ENCODE measurements at places on chromosomes 1 and 21. TPM values are rescaled to one million over a fixed set of nuclear protein-coding genes. Genes with fewer than 3 reads are reported as not detected.

DNA sequence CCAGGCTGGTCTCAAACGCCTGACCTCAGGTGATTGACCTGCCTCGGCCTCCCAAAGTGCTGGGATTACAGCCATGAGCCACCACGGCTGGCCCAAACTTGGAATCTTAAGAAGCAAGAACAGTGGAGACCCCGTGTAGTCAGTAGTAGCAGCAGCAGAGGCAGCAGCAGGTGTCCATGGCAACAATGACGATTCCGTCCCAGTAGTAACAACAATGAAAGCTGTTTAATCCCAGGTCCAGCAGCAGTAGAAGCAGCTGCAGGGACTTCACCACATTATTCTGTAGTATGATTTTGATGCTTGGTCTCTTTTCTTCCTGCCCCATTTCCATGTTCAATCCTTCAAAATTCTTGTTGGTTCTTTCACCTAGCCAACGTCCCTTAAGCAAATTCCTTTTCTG is 69.6 kb upstream of the KCTD3 start:
- DNase-seq = no peak
- H3K4me1 ChIP-seq = no peaks in the 10 kb centered on the region
- H3K27ac ChIP-seq = no peak overlapping the region
- H3K4me3 ChIP-seq = no peak overlapping the region

GRCh38 chr21:36783612-36784374 is 84.9 kb downstream of the SIM2 start:
- H3K27ac ChIP-seq = no peak overlapping the region
- no peaks in the 10 kb centered on the region for H3K4me1 ChIP-seq
- no peak overlapping the region for H3K4me3 ChIP-seq
- H3K36me3 ChIP-seq = no peaks in the 10 kb centered on the region

DNA sequence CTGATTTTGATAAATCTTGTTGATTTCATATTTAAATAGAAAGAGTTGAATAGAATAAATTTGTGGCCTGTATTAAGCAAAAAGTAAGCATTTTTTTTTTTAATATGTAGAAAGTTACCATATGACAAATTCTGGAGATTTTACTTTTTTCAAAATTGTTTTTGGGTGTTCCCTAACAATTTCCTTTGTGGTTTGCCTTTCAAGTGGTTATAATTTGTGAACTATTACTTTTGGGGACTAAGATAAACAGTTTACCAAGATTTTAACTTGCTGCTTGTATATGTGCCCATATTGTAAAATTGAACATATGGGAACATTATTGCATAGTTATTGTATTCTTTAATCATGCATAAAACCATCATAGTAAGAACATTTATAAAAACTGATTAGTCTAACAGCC is 34.6 kb downstream of the SLC30A7 start:
- no peak overlapping the region for H3K27ac ChIP-seq
- peak overlapping the region; percentile 16 for H3K4me3 ChIP-seq
- peaks cover 4% of the 10 kb centered on the region for H3K36me3 ChIP-seq
- peaks cover 68% of the 10 kb centered on the region for H3K4me1 ChIP-seq
- no peaks in the 10 kb centered on the region for H3K27me3 ChIP-seq

DNA sequence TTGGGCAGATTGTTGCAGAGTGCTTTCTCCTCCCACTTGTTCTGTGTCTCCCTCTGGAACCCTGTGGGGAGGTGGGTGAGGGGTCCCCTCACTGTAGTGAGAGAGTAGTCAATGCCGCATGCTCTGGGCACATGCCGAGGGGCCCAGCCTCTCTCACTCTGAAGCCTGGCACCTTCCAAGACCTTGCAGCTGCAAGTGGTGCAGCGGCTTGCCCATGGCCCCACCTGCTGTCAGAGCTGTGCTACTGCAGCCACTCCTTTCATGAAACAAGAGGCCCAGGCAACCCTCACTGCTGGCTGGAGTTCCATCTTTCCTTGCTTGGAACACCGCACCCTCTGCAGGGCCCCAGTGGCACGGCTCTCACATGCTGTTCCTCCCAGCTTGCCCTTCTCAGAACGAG is 58.4 kb upstream of the COL6A1 start:
- H3K27ac ChIP-seq = no peak overlapping the region
- DNase-seq = peak; percentile 67
- peaks cover 7% of the 10 kb centered on the region for H3K4me1 ChIP-seq
- no peaks in the 10 kb centered on the region for H3K36me3 ChIP-seq
- no peaks in the 10 kb centered on the region for H3K27me3 ChIP-seq
- no peak overlapping the region for H3K4me3 ChIP-seq

GRCh38 chr1:110475362-110476027 is 24.5 kb downstream of the PROK1 start:
- no peaks in the 10 kb centered on the region for H3K27me3 ChIP-seq
- H3K4me3 ChIP-seq = no peak overlapping the region
- no peaks in the 10 kb centered on the region for H3K4me1 ChIP-seq
- H3K36me3 ChIP-seq = no peaks in the 10 kb centered on the region

- no peak overlapping the region for H3K4me3 ChIP-seq
- H3K36me3 ChIP-seq = no peaks in the 10 kb centered on the region
- no peak for DNase-seq
- no peaks in the 10 kb centered on the region for H3K4me1 ChIP-seq
- H3K27me3 ChIP-seq = no peaks in the 10 kb centered on the region
These were observed 13.3 kb upstream of the PPT1 start for GRCh38 chr1:40110389-40110788.

GRCh38 chr21:24076179-24076578 is 1531.1 kb downstream of the MRPL39 start:
- no peaks in the 10 kb centered on the region for H3K4me1 ChIP-seq
- H3K27ac ChIP-seq = no peak overlapping the region
- DNase-seq = peak; percentile 4

DNA sequence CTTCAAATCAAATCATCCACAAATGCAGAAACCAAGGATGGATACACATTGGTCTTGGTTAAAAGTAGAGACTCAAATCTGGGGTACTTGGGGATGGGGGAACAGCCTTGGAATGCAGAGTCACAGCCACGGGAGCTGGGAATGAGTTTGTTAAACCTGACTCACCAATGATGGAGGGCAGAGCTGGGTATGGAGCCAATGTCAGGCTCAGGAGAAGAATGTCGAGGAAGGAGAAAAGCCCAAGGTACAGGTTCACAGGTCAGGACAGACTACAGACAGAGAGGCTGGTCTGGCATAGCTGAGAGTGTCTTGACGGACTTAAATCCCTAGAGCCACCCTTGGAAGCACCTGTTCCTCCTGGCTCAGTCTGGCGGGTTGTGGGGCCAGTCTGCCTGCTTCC is 237.6 kb downstream of the NTNG1 start:
- H3K27ac ChIP-seq = no peak overlapping the region
- H3K36me3 ChIP-seq = no peaks in the 10 kb centered on the region
- no peaks in the 10 kb centered on the region for H3K27me3 ChIP-seq
- no peak overlapping the region for H3K4me3 ChIP-seq
- no peak for DNase-seq

- H3K4me3 ChIP-seq = no peak overlapping the region
- no peaks in the 10 kb centered on the region for H3K36me3 ChIP-seq
- no peak for DNase-seq
- no peaks in the 10 kb centered on the region for H3K4me1 ChIP-seq
- H3K27me3 ChIP-seq = no peaks in the 10 kb centered on the region
These were observed 34.7 kb downstream of the NGF start for GRCh38 chr1:115303364-115303763.

GRCh38 chr1:167431261-167431908 is 86.9 kb downstream of the CD247 start:
- peaks cover 41% of the 10 kb centered on the region for H3K36me3 ChIP-seq
- H3K27ac ChIP-seq = no peak overlapping the region
- no peak overlapping the region for H3K4me3 ChIP-seq
- no peaks in the 10 kb centered on the region for H3K27me3 ChIP-seq
- H3K4me1 ChIP-seq = peaks cover 52% of the 10 kb centered on the region

- no peak overlapping the region for H3K4me3 ChIP-seq
- H3K27ac ChIP-seq = no peak overlapping the region
- no peaks in the 10 kb centered on the region for H3K27me3 ChIP-seq
- H3K36me3 ChIP-seq = no peaks in the 10 kb centered on the region
- no peak for DNase-seq
These were observed 253.8 kb downstream of the LTN1 start for GRCh38 chr21:28738882-28739281.

DNA sequence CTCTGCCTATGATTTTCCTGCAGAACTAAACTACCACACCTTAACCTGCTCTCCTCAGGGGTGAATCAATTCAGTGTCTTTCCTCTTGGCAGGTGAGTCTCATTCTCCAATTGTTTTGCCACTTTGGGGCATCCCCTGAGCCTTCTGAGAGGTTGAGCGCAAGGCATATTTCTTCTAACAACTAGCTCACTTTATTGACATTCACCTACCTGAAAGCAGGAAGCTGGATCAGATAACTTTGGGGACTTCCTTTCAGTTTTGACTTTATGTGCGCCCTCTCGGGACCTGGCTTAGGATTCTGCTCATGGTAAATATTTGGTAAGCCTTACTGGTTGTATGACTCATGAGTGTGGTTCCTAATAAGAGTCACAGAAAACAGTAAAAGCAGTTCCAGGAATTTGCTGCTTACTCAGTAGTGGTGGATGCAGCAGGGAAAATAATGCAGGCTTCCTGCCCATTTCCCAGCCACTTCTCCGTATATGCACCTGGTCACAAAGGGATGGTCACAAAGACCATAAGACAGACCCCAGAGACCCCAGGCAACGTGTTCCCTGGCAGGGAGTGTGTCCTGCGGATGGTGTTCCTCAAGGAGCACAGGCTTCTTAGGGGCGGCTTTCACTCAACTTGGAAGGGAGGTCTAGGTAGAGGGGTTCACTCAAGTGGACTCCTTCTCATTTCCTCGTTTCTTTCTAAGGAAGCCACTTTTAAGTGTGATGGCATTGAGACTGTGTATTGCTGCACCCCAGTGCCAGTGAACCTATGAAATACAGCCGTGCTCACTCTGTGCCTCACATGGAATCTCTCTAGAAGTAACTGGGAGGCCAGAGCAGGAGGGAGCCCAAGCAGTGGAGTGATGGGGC is 22.0 kb upstream of the BATF3 start:
- no peaks in the 10 kb centered on the region for H3K27me3 ChIP-seq
- DNase-seq = no peak
- H3K4me1 ChIP-seq = no peaks in the 10 kb centered on the region
- no peak overlapping the region for H3K4me3 ChIP-seq
- no peaks in the 10 kb centered on the region for H3K36me3 ChIP-seq
- H3K27ac ChIP-seq = no peak overlapping the region

DNA sequence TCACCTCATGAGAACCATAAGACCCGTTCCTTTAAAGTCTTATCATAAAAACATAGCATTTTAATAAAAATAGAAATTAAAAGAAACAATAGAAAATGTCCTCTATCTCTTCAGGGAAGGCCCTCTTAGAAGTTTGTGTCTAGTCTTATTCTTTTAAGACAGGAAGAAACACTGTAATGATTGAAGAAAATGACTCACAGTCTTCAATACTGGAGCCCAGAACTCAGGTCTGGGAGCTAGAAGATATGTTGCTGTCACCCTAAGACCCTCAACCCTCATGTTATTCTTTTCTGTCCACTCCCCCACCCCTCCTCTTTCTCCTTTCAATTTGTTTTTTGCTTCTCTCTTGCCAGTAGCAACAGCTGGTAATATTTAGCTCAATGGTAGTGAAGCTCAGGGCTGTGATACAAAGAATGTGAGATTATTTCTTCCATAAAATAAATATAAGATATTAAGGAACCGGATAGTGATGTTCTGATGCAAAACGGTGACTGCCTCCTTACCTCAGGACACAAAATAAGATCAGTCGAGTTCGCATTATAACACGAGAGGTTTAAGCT is 12.0 kb downstream of the DUSP10 start:
- no peak for DNase-seq
- no peaks in the 10 kb centered on the region for H3K27me3 ChIP-seq
- no peak overlapping the region for H3K4me3 ChIP-seq
- peaks cover 45% of the 10 kb centered on the region for H3K4me1 ChIP-seq
- no peak overlapping the region for H3K27ac ChIP-seq

TNFRSF14 gene
- total RNA-seq = 164 TPM

LCE1F gene
- total RNA-seq = not detected

MFAP2 gene
- not detected for total RNA-seq

FCRL4 gene
- total RNA-seq = not detected

KCNH1 gene
- not detected for total RNA-seq

RSPH1 gene
- total RNA-seq = not detected

All from CD8-positive, alpha-beta memory T cell (primary cell).